ENCODE measurements at places on chromosomes 4 and X. TPM values are rescaled to one million over a fixed set of nuclear protein-coding genes. Genes with fewer than 3 reads are reported as not detected.

The GLRB gene
- 19.4 TPM for total RNA-seq

The SULT1B1 gene
- 1.2 TPM for total RNA-seq

The DDX60 gene
- total RNA-seq = 16.6 TPM

The PSAPL1 gene
- total RNA-seq = not detected

The SHOX gene
- 0.21 TPM for total RNA-seq

The PRDM8 gene
- 0.10 TPM for total RNA-seq

The PDZD4 gene
- 26.6 TPM for total RNA-seq

The TMEM35A gene
- total RNA-seq = 1.8 TPM

The SPANXN3 gene
- total RNA-seq = not detected

The ENAM gene
- not detected for total RNA-seq

The ADH1C gene
- not detected for total RNA-seq

The PGAM4 gene
- not detected for total RNA-seq

The HGFAC gene
- 0.50 TPM for total RNA-seq

The SRPK3 gene
- not detected for total RNA-seq

The NXF2B gene
- not detected for total RNA-seq

The ANKRD50 gene
- 45.3 TPM for total RNA-seq

The PPP2R3B gene
- 32.9 TPM for total RNA-seq

The NWD2 gene
- total RNA-seq = not detected

The MAGEA3 gene
- total RNA-seq = not detected

The GSX2 gene
- 0.35 TPM for total RNA-seq

The LIAS gene
- total RNA-seq = 10.9 TPM

Measured in osteocyte (in vitro differentiated cells).